Adipose tissue (tissue), 3 donors: ENCODE measurements at places on chromosomes 3 and 15. TPM values are rescaled to one million over a fixed set of nuclear protein-coding genes. Genes with fewer than 3 reads are reported as not detected.

The GPR27 gene
- 0.95 TPM for polyA plus RNA-seq

The CALML4 gene
- 15.3 TPM for polyA plus RNA-seq

The SLC15A2 gene
- polyA plus RNA-seq: 2.4 TPM

The OR4M2 gene
- polyA plus RNA-seq: not detected

The DENND6A gene
- polyA plus RNA-seq: 11.6 TPM

The CILP gene
- 13.0 TPM for polyA plus RNA-seq

The SERPINI1 gene
- polyA plus RNA-seq: 15.0 TPM

The PCNP gene
- polyA plus RNA-seq: 148 TPM

The EPHB3 gene
- polyA plus RNA-seq: 1.7 TPM

The SPATA12 gene
- polyA plus RNA-seq: not detected

The BCL2A1 gene
- 1.2 TPM for polyA plus RNA-seq

The ZNF662 gene
- 2.8 TPM for polyA plus RNA-seq

The MYRIP gene
- polyA plus RNA-seq: 3.1 TPM

The MKRN3 gene
- polyA plus RNA-seq: 0.45 TPM

The TMEM212 gene
- not detected for polyA plus RNA-seq
